ENCODE measurements at places on chromosomes 2 and 18. TPM values are rescaled to one million over a fixed set of nuclear protein-coding genes. Genes with fewer than 3 reads are reported as not detected.
A peak's percentile ranks its signal among the peaks of the same experiment; 100 is the strongest.

DNA sequence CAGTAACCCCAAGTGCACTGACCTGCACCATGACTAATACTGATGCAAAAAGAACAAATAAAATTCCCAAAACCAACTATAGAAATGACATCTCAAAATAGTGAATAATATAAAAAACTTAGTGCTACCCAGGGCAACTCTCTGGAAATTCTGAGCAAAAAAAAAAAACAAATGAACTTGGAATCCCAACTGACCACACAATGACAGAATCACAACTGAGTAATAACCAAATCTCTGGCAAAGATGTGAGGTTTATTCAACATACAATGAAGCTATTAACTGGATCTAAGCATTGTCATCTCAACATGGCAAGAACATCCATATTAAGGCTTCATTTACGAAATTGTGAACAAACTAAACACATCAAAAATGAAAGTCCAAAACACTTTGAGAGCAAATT is 22.7 kb downstream of the EXOC6B start:
- no peak overlapping the region for H3K4me3 ChIP-seq
- H3K27ac ChIP-seq: no peak overlapping the region
- H3K27me3 ChIP-seq: no peaks in the 10 kb centered on the region
- no peaks in the 10 kb centered on the region for H3K4me1 ChIP-seq

- no peak for DNase-seq
- H3K27ac ChIP-seq: no peak overlapping the region
- H3K4me3 ChIP-seq: no peak overlapping the region
These were observed 423.4 kb downstream of the RND3 start for GRCh38 chr2:150063931-150064548.

SLC30A3 gene
- polyA plus RNA-seq: not detected

- H3K4me1 ChIP-seq: no peaks in the 10 kb centered on the region
- no peaks in the 10 kb centered on the region for H3K36me3 ChIP-seq
- H3K4me3 ChIP-seq: no peak overlapping the region
- H3K27ac ChIP-seq: no peak overlapping the region
- peaks cover 3% of the 10 kb centered on the region for H3K27me3 ChIP-seq
- no peak for DNase-seq
These were observed 255.8 kb downstream of the CYP26B1 start for GRCh38 chr2:71891719-71892422.

DNA sequence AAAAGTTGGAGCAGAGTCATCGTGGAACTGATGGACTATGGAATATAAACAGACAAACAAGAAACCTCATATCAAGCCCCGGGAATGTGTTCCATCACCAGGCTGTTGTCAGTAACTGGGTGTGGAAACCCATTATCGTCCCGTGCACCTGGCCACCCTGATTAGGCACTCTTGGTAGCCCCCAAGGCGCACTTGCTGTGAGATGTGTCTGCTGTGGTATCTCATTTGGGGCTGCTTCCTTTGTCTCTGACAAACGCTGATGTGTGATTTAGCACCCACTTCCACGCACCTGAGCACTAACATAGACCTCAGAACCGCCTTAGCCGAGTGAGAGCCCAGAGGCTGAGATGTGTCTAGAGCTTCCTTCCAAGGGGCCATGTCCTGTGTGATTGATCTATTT is 96.3 kb downstream of the PRPF40A start:
- H3K27ac ChIP-seq: no peak overlapping the region
- peaks cover 7% of the 10 kb centered on the region for H3K4me1 ChIP-seq
- H3K4me3 ChIP-seq: no peak overlapping the region
- peaks cover 1% of the 10 kb centered on the region for H3K27me3 ChIP-seq
- DNase-seq: peak; percentile 10

GRCh38 chr2:50402654-50402960 is 629.3 kb downstream of the NRXN1 start:
- DNase-seq: no peak
- H3K4me1 ChIP-seq: no peaks in the 10 kb centered on the region
- no peaks in the 10 kb centered on the region for H3K27me3 ChIP-seq
- H3K4me3 ChIP-seq: no peak overlapping the region
- no peak overlapping the region for H3K27ac ChIP-seq

DNA sequence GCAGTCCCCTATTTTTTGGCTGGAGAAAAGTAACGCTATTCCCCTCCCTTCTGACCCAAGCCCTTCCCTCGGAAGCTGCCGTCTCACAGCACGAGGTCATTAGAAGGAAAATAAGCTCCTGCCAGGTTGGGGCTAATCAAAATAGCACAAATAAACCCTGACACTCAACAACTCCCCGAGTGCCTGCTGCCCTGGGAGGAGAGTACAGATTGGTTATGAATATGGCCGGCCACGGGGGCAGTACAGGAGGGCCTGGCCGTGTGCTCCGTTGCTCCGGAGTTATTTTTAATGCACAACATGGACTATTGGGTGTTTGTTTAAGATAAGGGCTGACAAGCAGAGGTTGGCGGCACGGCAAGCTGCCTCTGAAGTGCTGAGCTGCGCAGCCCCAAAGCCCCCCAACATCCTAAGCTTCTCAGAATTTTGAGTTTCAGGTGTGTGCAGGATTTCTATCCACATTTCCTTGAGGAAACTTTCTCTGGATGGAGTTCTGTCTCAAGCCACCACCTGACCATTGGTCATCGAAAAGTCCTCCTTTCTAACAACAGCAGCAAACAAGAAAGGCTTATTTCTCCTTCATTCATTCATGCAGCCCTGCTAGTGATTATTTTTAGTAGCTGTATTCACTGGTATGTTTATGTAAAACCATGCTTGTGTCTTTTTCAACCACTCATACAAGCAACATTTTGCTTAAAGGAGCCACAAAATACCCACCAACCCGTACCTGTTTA is 58.7 kb downstream of the PAX3 start:
- DNase-seq: no peak
- H3K4me1 ChIP-seq: no peaks in the 10 kb centered on the region
- H3K4me3 ChIP-seq: no peak overlapping the region

TBR1 gene
- polyA plus RNA-seq: not detected

ITPRID2 gene
- 9.3 TPM for polyA plus RNA-seq

GRCh38 chr2:127577503-127577902 is 42.0 kb downstream of the MYO7B start:
- H3K27me3 ChIP-seq: no peaks in the 10 kb centered on the region
- H3K27ac ChIP-seq: no peak overlapping the region
- no peak overlapping the region for H3K4me3 ChIP-seq
- peaks cover 10% of the 10 kb centered on the region for H3K4me1 ChIP-seq
- H3K36me3 ChIP-seq: no peaks in the 10 kb centered on the region

DNA sequence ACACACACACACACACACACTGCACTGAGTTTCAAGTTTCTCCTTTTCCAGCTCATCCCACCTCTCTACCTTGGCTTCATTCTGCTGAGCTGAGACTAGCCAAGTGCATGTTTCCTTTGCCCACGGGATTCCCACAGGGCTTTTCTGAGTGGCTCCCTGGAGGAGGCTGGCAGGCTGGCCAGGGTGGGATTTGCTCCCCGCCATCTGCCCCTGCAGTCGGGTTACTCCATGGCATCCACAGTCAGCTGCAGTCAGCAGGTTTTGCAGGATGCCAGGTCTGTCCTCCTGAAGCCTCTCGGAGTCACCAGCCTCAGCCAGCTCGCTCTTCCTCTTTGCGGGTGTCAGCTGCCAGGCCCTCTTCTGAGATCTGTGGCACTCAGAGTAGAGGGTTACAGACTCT is 783.7 kb upstream of the SOX11 start:
- no peaks in the 10 kb centered on the region for H3K36me3 ChIP-seq
- DNase-seq: no peak
- H3K27me3 ChIP-seq: no peaks in the 10 kb centered on the region
- no peak overlapping the region for H3K27ac ChIP-seq
- no peaks in the 10 kb centered on the region for H3K4me1 ChIP-seq

GRCh38 chr18:30658306-30658705 is 384.2 kb downstream of the DSC3 start:
- H3K4me3 ChIP-seq: no peak overlapping the region
- DNase-seq: no peak
- no peak overlapping the region for H3K27ac ChIP-seq
- no peaks in the 10 kb centered on the region for H3K27me3 ChIP-seq
- no peaks in the 10 kb centered on the region for H3K4me1 ChIP-seq

GRCh38 chr2:153005071-153005730 is 286.8 kb downstream of the ARL6IP6 start:
- no peak for DNase-seq
- no peak overlapping the region for H3K4me3 ChIP-seq
- H3K27me3 ChIP-seq: no peaks in the 10 kb centered on the region
- H3K27ac ChIP-seq: no peak overlapping the region
- no peaks in the 10 kb centered on the region for H3K4me1 ChIP-seq

- peaks cover 49% of the 10 kb centered on the region for H3K4me1 ChIP-seq
- no peaks in the 10 kb centered on the region for H3K36me3 ChIP-seq
- H3K27me3 ChIP-seq: no peaks in the 10 kb centered on the region
- peak; percentile 38 for DNase-seq
- H3K27ac ChIP-seq: peak overlapping the region; percentile 12
These were observed 109.1 kb downstream of the HAUS1 start for GRCh38 chr18:46213295-46213694.

TMEM18 gene
- 37.1 TPM for polyA plus RNA-seq

GRCh38 chr18:37124516-37124915 is 295.6 kb downstream of the KIAA1328 start:
- no peak overlapping the region for H3K4me3 ChIP-seq
- no peak overlapping the region for H3K27ac ChIP-seq
- H3K36me3 ChIP-seq: no peaks in the 10 kb centered on the region
- DNase-seq: no peak
- no peaks in the 10 kb centered on the region for H3K4me1 ChIP-seq

GRCh38 chr2:168149986-168150385 is 97.4 kb downstream of the STK39 start:
- no peak for DNase-seq
- H3K36me3 ChIP-seq: peaks cover 2% of the 10 kb centered on the region
- no peaks in the 10 kb centered on the region for H3K27me3 ChIP-seq
- no peak overlapping the region for H3K27ac ChIP-seq
- peaks cover 41% of the 10 kb centered on the region for H3K4me1 ChIP-seq
- H3K4me3 ChIP-seq: no peak overlapping the region

SLC40A1 gene
- 2.3 TPM for polyA plus RNA-seq

RNF152 gene
- 0.07 TPM for polyA plus RNA-seq

- H3K27me3 ChIP-seq: no peaks in the 10 kb centered on the region
- H3K4me1 ChIP-seq: no peaks in the 10 kb centered on the region
- no peak overlapping the region for H3K27ac ChIP-seq
- no peak for DNase-seq
- no peaks in the 10 kb centered on the region for H3K36me3 ChIP-seq
These were observed 48.4 kb downstream of the MAP2 start for GRCh38 chr2:209472112-209472832.

GRCh38 chr2:128663371-128664050 is 344.8 kb upstream of the HS6ST1 start:
- no peak overlapping the region for H3K27ac ChIP-seq
- H3K4me1 ChIP-seq: no peaks in the 10 kb centered on the region
- DNase-seq: no peak
- H3K36me3 ChIP-seq: no peaks in the 10 kb centered on the region

LIMS2 gene
- polyA plus RNA-seq: 0.40 TPM

DNA sequence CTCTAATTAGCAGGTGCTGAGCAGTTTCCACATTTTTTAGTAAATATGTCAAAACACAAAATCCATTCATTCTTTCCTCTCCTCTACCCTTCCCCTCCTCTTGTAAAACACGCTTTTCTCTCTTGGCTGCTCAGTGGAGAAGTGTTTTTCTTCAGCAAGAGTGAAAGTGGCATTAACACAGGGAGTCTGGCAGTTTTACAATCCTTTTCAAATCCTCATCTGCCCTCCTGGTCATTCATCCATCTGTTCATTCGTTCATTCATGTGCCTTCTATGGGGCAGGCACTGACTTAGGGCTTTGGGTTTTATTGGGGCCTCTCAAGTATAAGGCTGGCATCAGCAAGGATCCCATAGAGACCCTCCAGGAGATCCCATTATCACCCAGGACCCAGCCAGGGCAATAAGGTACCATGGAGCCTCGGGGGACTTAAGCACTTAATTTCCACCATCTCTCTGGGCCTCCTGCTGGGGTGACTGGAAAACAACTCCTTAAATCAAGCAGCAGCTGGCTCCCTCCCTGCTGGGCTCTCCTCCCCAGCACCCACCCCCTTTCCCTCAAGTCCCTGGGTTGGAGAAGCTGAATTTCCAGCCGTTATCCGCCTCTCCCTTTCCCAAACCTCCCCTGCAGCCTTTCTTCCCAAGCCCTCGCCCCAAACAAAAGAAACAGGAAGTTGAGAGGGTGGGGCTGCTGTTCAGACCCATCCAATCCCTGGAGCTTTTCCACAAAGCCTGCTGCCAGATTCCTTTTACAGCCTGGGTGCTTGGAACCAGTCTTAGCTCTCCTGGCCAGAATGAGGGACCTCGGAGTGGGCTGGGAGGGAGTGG is 32.6 kb downstream of the MARCHF4 start:
- H3K36me3 ChIP-seq: no peaks in the 10 kb centered on the region
- H3K27me3 ChIP-seq: peaks cover 1% of the 10 kb centered on the region
- H3K27ac ChIP-seq: peak overlapping the region; percentile 31
- DNase-seq: no peak
- H3K4me1 ChIP-seq: peaks cover 5% of the 10 kb centered on the region

POTEI gene
- polyA plus RNA-seq: not detected

ZNF521 gene
- not detected for polyA plus RNA-seq

- DNase-seq: no peak
- H3K4me3 ChIP-seq: no peak overlapping the region
- H3K4me1 ChIP-seq: no peaks in the 10 kb centered on the region
These were observed 115.4 kb upstream of the ZNF521 start for GRCh38 chr18:25467226-25467987.

- no peaks in the 10 kb centered on the region for H3K36me3 ChIP-seq
- H3K4me3 ChIP-seq: no peak overlapping the region
- no peaks in the 10 kb centered on the region for H3K4me1 ChIP-seq
- H3K27ac ChIP-seq: no peak overlapping the region
These were observed 232.6 kb upstream of the SKOR2 start for GRCh38 chr18:47484068-47484467.

SPATA3 gene
- polyA plus RNA-seq: not detected

ZSWIM2 gene
- polyA plus RNA-seq: not detected

DNA sequence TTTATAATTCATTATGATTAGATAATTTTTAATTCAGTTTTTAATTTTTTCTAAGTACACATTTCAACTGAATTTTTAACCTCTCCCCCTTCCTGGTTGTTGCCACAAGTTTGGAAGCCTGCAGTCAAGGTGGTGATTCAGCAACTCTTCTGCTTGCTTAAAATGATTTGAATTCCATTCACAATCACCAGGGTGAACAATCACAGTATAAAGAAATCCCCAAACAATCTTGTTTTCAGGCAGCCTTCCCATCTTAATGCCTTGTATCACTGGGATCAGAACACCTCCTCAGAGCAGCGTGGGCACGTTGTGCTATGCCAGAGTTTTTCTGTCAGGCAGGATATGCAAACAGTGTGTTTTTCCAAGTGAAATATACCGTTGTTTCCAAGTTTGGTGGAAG is 46.7 kb upstream of the BARD1 start:
- H3K36me3 ChIP-seq: no peaks in the 10 kb centered on the region
- no peak for DNase-seq
- peaks cover 2% of the 10 kb centered on the region for H3K27me3 ChIP-seq
- H3K4me3 ChIP-seq: no peak overlapping the region
- H3K4me1 ChIP-seq: no peaks in the 10 kb centered on the region

- H3K27ac ChIP-seq: no peak overlapping the region
- H3K4me1 ChIP-seq: no peaks in the 10 kb centered on the region
- no peak for DNase-seq
- H3K4me3 ChIP-seq: no peak overlapping the region
These were observed 13.5 kb upstream of the TWSG1 start for GRCh38 chr18:9321017-9321452.

Measured in immature natural killer cell (primary cell).